ENCODE measurements at places on chromosomes 3 and 15.

- peak; percentile 71 for DNase-seq
These were observed 29.2 kb downstream of the PLOD2 start for GRCh38 chr3:146131616-146132410.

- DNase-seq = no peak
These were observed 403.0 kb downstream of the ROBO1 start for GRCh38 chr3:79364784-79365183.

DNA sequence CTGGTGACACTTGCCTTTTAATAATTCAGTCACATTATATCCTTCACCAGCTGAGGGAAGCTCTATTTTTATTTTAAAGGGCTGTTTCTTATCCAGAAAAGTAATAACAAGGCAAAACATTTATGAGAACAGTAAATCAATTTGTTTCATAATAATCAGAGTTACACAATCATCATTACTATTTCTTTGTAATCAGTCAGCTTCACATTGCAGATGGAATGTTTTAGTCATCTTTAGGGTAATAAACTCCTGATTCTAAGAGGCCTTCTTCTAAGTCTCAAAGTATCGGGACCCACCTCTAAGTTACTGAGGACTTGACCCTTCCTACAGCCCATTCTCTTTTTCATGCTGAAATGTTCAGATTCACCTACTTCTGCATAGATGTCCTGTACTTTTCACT, 298.3 kb upstream of the TGFBR2 start:
- DNase-seq = no peak

GRCh38 chr15:85035980-85036379, 54.3 kb downstream of the PDE8A start:
- DNase-seq = peak; percentile 18

GRCh38 chr3:48788544-48789162, 59.0 kb downstream of the PRKAR2A start:
- no peak for DNase-seq

- DNase-seq = no peak
These were observed 120.0 kb upstream of the ST8SIA2 start for GRCh38 chr15:92273723-92274122.

DNA sequence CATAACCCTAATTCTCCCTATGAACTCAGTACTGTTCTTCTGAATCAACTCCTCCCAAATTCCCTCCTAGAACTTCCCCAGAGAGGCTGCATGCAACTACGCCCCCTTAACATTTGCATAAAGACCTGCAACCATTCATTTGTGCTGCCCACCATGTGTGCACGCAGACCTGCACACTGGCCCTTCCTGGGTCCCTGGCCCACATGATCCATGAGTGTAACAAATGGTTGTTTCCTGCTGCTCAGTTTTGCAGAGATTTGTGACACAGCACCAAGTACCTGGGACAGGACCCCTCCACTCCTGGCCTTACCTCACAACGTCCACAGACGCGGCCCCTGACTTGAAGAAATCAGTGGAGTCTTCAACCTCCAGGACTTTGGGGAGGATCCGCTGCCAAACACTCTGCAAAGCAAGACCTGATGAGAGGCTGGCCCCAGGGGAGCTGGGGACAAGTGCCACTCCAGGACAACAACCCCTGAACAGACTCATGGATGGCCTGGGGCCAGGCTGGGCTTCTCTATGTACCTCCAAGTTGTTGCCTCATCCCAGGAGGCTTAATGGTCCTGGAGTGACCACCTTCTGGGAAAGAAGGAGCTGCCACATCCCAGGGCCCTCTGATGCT, 33.8 kb downstream of the ALDH1L1 start:
- no peak for DNase-seq

- DNase-seq = no peak
These were observed 626.3 kb downstream of the TBL1XR1 start for GRCh38 chr3:176570992-176571391.

DNA sequence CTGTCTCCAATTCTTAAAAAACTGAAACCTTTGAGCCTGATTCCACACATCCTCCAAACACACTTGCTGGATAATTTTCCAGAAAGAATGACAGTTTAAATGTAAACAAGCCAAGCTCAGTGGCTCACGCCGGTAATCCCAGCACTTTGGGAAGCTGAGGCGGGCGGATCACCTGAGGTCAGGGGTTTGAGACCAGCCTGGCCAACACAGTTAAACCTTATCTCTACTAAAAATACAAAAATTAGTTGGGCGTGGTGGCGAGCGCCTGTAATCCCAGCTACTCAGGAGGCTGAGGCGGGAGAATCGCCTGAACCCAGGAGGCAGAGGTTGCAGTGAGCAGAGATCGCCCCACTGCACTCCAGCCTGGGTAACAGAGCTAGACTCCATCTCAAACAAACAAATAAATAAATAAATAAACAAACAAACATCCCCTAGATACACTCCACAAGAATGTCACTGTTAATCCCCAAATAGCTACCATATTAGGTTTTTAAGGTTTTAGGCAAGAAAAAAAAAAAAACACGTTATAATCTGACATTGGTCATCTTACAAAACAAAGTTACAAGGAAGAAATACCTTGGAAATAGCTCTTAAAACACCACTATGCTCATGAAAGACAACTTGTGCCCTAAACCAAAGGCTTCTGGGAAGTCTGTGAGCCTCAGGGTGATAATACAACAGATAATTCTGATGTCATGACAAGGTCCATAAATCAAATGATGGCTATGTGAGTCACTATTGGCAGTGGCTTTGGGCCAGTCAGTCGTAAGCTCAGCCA, 13.2 kb downstream of the TNIK start:
- DNase-seq = peak; percentile 99

DNA sequence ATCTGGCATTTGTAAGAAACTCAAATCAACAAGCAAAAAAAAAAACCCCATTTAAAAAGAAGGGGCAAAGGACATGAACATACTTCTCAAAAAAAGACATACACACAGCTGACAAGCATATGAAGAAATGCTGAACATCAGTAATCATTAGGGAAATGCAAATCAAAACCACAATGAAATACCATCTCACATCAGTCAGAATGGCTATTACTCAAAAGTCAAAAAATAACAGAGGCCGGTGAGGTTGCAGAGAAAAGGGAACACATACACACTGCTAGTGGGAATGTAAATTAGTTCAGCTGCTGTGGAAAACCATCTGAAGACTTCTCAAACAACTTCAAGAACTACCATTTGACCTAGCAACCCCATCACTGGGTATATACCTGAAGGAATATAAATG, 199.4 kb upstream of the THBS1 start:
- DNase-seq = no peak

GRCh38 chr3:23701716-23702597, 103.8 kb upstream of the UBE2E1 start:
- peak; percentile 83 for DNase-seq

- DNase-seq = peak; percentile 91
These were observed 90.7 kb downstream of the IGF2BP2 start for GRCh38 chr3:185733980-185734724.

DNA sequence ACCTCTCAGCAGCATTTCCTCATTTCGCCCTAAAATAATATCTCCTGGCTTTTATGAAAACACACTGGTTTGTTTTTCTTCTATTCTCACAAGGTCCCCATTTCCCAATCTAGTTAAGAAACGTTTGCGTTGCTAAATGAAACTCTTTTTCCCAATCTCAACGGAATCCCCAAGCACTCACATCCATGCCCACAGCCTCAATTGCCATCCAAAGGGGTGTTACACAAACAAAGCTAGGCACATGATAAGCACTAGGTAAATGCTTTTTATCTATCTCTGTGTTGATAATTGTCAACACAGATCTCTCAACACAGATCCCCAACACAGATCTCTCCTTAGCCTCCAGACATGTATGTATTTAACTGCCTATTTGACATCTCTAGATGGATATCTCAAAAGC, 35.2 kb upstream of the TF start:
- DNase-seq = no peak

GRCh38 chr3:186200726-186201125, 91.8 kb upstream of the ETV5 start:
- DNase-seq = no peak

- no peak for DNase-seq
These were observed 495.5 kb upstream of the CFAP20DC start for GRCh38 chr3:59545374-59545773.

Measured in PC-3 (cell line).